ENCODE measurements at places on chromosomes 12 and 14.

GRCh38 chr14:102461490-102462338, 47.9 kb downstream of the ANKRD9 start:
- no peak for DNase-seq

GRCh38 chr14:52954346-52955214, 3.7 kb upstream of the FERMT2 start:
- DNase-seq, result no peak

- DNase-seq, result no peak
Measured at GRCh38 chr12:87848248-87848868, 180.8 kb downstream of the C12orf50 start.

- DNase-seq, result no peak
Measured at GRCh38 chr14:31476131-31476866, 11.5 kb downstream of the GPR33 start.

DNA sequence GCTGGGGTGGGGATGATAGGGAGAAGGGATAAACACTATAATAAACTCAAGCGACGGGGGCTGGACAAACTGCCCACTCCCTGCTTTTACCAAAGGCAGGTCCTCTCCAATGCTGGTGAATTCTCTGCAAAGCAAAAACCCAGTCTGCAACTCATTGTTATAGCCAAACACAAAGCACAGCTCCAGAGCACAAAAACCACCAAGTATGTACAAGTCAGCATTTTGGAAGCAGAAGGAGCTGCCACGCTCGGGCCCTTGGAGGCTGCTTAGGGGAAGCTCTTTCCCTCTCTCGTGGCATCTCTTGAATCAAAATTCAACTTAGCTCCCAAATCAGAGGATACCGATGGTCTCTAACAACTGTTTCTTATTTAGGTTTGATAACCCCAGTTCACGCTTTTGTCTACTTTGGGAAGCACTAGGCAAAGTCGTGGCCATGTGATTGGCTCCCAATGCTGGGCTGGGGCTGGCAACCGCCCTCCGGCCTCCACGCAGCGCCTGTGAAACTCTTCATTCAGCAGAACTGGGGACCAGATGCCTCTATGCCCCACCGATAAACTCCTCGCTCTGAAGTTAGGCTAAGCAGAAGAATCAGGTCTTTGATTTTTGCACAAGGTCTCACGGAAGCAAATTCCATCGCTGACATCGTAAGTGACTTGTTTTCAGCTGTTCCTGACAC, 158.5 kb upstream of the FOXN3 start:
- DNase-seq, result no peak

DNA sequence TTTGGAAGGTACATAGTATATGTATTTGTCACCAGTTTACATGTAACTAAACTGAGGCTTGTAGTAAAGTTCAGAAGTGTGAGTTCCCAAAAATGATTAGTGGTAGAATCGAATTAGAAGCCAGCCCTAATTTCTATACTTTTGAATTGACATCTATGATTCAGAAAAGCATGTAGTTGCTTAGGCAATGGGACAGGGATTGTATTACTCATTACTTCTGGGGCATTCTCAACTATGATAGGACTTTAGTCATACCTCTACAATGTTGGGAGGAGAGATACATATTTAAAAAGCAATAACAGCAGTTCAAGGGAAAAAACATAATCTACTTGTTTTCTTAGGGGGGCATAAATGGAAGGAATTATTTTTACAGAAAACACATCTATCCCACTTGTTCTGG, 277.9 kb upstream of the E2F7 start:
- DNase-seq, result no peak

DNA sequence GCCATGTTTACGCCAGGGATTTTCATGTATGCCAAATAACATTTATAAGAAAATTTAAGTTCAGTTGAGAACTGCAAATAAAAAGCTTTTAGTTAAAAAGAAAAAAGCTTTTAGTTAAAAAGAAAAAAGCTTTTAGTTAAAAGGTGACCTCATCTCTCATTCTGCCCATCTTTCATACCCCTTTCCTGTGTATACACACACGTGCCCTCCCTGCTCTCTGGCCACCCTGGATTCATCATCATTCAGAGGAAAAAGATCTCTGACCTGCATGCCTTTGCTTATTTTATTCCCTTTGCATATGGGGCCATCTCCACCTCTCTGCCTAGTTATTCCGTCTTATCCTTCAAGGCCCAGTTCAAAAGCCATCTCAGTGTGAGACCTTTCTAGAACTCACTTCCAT, 38.1 kb upstream of the CDK17 start:
- DNase-seq, result no peak

- no peak for DNase-seq
Measured at GRCh38 chr12:96152164-96152563, 42.0 kb upstream of the ELK3 start.

DNA sequence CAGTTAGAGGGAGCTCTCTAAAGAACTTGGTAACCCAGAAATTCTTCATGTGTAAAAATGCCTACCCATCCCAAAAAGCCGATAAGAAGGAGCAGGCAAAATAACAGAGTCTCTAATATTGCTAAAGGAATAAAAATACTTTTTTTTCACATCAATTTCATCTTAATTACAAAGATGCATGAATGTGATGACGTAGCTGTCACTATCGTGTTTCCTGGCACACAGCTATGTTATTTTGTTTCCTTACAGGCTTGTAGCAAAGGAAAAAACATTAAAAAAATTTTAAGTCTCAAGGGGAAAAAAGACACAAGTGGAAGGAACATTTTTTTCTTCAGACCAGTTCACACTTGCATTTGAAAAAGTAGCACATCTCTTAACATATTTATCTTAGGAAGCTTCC, 10.3 kb upstream of the LGALS3 start:
- no peak for DNase-seq

DNA sequence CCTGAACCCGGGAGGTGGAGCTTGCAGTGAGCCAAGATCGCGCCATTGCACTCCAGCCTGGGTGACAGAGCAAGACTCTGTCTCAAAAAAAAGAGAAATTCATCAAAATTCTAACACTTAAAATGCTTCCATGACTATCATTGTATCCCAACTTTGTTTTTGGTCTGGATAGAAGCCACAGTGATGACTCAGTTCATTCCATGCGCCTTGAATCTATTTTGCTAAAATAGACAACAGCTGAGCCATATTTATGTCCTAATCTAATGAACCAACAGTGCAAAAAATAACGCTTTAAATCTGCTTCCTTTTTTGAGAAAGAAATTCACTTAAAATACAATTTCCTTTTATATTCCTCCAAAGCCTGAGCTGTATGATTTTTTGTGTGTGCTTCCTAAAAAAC, 23.2 kb upstream of the BICD1 start:
- no peak for DNase-seq
